ENCODE measurements at places on chromosomes 11 and 22. TPM values are rescaled to one million over a fixed set of nuclear protein-coding genes. Genes with fewer than 3 reads are reported as not detected.

DNA sequence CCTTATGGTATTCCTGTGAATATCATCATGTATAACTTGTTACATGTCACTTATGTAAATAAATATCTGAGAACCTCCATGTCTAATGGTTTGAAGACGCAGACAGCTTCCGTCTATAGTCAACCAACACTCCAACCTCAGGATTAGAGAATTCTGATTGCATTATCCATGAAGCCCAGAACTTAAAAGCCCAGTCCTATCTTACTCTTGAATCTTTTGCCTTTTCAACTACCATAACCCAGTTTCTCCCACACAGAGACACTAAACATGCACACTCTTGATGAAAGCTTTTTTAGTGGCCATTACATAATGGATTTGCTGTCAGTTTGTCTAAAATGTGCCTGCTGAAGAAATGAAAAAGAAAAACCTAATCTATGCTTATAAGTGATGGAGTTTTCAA, 1219.2 kb downstream of the LRRC4C start:
- DNase-seq = no peak
- no peak overlapping the region for H3K4me3 ChIP-seq

The FOLR3 gene
- not detected for total RNA-seq

DNA sequence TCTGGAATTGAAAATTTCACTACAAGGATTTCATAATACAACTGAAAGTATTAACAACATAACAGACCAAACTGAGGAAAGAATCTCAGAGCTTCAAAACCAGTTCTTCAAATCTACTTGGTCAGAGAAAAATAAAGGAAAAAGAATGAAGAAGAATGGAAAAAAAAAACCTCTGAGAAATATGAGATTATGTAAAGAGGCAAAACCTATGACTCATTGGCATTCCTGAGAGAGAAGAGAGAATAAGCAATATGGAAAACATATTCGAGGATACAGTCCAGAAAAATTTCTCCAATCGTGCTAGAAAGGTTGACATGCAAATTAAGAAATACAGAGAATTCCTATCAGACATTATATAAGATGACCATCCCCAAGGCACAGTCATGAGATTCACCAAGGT, 23.4 kb upstream of the GPR83 start:
- peaks cover 58% of the 10 kb centered on the region for H3K36me3 ChIP-seq
- H3K27ac ChIP-seq = no peak overlapping the region
- no peaks in the 10 kb centered on the region for H3K4me1 ChIP-seq
- DNase-seq = no peak
- no peak overlapping the region for H3K4me3 ChIP-seq

The CRACR2B gene
- 2.1 TPM for total RNA-seq

- H3K4me1 ChIP-seq = peaks cover 30% of the 10 kb centered on the region
- no peaks in the 10 kb centered on the region for H3K27me3 ChIP-seq
- peak overlapping the region; percentile 89 for H3K4me3 ChIP-seq
- H3K27ac ChIP-seq = peak overlapping the region; percentile 93
Observed at GRCh38 chr22:41799486-41800347, 762 bp upstream of the CCDC134 start.

- H3K36me3 ChIP-seq = no peaks in the 10 kb centered on the region
- H3K4me3 ChIP-seq = no peak overlapping the region
- no peak for DNase-seq
- H3K4me1 ChIP-seq = no peaks in the 10 kb centered on the region
Observed at GRCh38 chr11:101797335-101797734, 117.5 kb upstream of the CEP126 start.

- no peaks in the 10 kb centered on the region for H3K27me3 ChIP-seq
- peak overlapping the region; percentile 91 for H3K27ac ChIP-seq
- peak; percentile 77 for DNase-seq
- H3K36me3 ChIP-seq = peaks cover 23% of the 10 kb centered on the region
- H3K4me1 ChIP-seq = peaks cover 66% of the 10 kb centered on the region
- peak overlapping the region; percentile 82 for H3K4me3 ChIP-seq
Observed at GRCh38 chr11:3855808-3856491, 486 bp downstream of the STIM1 start.

DNA sequence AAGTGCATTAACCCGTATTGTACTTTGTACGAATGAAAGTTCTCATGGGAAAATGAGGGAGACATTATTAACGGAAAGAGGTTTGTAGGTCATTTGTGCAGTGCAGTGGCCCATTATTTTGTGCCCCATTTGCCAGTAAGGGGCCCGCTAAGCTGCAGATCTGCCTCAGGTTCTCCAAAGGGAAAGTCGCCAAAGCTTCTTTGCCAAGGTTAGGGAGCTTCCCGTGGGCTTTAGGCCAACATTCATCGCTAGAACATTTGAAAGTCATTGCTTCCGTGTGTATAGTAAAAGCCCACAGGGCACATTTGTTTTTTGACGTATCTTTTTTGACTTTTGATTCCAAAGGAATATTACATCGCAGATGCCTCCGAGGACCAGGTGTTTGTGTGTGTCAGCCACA, 61.0 kb upstream of the SORL1-AS1 start:
- peak overlapping the region; percentile 92 for H3K27ac ChIP-seq
- DNase-seq = no peak
- no peak overlapping the region for H3K4me3 ChIP-seq
- no peaks in the 10 kb centered on the region for H3K27me3 ChIP-seq
- peaks cover 75% of the 10 kb centered on the region for H3K36me3 ChIP-seq
- peaks cover 74% of the 10 kb centered on the region for H3K4me1 ChIP-seq

GRCh38 chr11:19349340-19350025, 108.7 kb upstream of the E2F8 start:
- H3K27me3 ChIP-seq = peaks cover 60% of the 10 kb centered on the region
- no peak overlapping the region for H3K27ac ChIP-seq
- H3K4me1 ChIP-seq = peaks cover 5% of the 10 kb centered on the region
- no peak for DNase-seq

GRCh38 chr11:126963603-126964363, 36.8 kb downstream of the KIRREL3 start:
- no peaks in the 10 kb centered on the region for H3K4me1 ChIP-seq
- H3K36me3 ChIP-seq = no peaks in the 10 kb centered on the region
- peaks cover 11% of the 10 kb centered on the region for H3K27me3 ChIP-seq
- no peak overlapping the region for H3K4me3 ChIP-seq
- no peak for DNase-seq

The TTC9C gene
- total RNA-seq = 33.7 TPM

GRCh38 chr11:45446434-45446833, 160.3 kb upstream of the SYT13 start:
- H3K27ac ChIP-seq = no peak overlapping the region

The USH1C gene
- total RNA-seq = not detected

DNA sequence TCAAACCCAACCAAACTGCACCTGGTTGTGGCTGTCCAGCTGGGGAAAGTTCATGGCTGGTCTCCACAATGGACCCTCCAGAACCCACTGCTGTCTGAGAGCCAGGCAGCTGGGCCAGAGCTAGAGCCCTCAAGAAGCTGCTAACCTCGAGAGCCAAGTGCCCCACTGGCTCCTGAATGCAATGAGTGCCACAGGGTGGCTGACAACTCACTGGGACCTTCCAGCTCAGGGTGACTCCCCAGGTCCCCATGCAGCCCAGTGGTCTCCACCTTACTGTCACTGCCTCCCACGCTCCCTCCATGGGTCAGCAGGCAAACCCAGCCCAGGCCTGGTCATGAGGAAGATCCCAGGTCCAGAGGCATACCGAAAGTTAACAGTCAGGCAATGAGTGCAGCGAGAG, 8.0 kb upstream of the CHST1 start:
- no peaks in the 10 kb centered on the region for H3K36me3 ChIP-seq
- DNase-seq = no peak
- no peaks in the 10 kb centered on the region for H3K4me1 ChIP-seq
- H3K27ac ChIP-seq = no peak overlapping the region

DNA sequence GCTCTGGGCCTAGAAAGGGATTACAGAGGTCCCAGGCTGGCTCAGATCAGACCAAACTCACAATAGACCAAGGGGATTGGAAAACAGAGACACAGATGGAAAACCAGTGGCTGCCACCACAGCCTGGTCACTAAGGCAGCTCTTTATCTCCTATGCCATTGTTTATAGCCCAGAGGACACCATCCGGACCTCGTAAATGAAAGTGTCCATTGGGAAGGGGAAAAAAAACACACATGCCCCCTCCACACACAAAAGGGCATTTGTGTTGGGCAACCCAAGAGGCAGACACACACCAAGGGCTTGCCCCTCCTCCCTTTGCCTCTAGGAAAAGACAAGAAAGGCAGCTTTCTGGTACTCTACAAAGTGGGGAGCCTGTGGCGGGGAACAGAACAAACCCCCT, 85.9 kb downstream of the GAB2 start:
- peaks cover 4% of the 10 kb centered on the region for H3K27me3 ChIP-seq
- no peak overlapping the region for H3K4me3 ChIP-seq
- no peak overlapping the region for H3K27ac ChIP-seq
- H3K36me3 ChIP-seq = no peaks in the 10 kb centered on the region
- peaks cover 14% of the 10 kb centered on the region for H3K4me1 ChIP-seq

DNA sequence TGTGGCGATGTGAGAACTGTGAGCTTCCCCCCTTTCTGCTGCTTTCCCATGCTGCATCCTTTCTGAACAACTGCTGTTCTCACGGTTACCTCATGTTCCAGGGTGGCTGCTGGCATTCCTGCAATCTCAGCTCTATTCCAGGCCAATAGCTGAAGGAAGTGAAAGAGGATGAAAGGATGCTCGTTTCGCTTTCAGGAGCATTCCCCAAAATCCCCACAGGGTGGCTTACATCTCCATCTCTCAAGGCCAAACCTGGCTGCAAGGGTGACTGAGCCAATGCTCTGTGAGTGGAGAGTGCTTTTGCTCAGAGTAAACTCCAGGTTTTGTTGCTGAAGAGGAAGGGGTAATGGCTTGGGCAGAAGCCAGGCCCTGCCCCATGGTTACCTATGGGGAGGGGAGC, 848.2 kb downstream of the BRD1 start:
- H3K4me3 ChIP-seq = no peak overlapping the region
- no peak for DNase-seq
- no peaks in the 10 kb centered on the region for H3K4me1 ChIP-seq
- H3K36me3 ChIP-seq = no peaks in the 10 kb centered on the region
- peaks cover 10% of the 10 kb centered on the region for H3K27me3 ChIP-seq

DNA sequence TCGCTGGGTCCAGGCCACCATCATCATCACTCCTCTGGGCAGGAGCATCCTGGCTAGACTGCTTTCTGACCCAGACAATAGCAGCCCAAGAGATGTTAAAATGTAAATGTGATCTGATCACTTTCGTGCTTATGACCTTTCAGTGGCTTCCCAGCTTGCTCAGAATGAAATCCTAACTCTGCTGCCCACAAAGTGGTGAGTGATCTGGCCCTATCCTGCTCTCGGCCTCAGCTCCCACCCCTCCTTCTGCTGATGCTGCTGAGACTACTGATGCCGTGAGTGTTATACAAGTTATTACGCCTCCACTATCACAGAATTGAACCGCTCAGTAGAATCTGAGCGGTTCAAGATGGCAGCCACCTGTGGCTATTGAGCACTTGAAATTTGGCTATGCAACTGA, 26.2 kb downstream of the ELF5 start:
- DNase-seq = no peak
- H3K4me1 ChIP-seq = no peaks in the 10 kb centered on the region

DNA sequence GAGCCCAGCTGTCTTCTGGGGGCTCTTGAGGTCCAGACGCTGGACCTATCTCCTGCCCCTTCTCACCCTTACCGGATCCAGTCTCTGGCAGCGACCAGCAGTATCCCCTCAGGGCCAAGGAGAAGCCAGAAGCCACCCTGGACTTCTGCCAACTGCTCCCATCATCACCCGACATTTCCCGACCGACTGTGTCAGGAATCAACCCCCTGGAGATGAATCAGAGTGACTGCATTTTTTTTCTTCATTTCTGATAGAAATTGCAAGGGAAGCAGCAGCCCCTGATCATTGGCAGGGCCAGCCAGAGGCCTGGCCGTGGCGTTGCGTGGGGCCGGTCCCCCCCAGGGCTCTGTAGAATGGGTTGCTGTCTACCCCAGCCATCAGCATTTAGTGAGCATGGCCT, 5.2 kb upstream of the LIF start:
- H3K27ac ChIP-seq = no peak overlapping the region
- H3K36me3 ChIP-seq = no peaks in the 10 kb centered on the region
- no peak overlapping the region for H3K4me3 ChIP-seq
- no peak for DNase-seq
- H3K4me1 ChIP-seq = peaks cover 62% of the 10 kb centered on the region

DNA sequence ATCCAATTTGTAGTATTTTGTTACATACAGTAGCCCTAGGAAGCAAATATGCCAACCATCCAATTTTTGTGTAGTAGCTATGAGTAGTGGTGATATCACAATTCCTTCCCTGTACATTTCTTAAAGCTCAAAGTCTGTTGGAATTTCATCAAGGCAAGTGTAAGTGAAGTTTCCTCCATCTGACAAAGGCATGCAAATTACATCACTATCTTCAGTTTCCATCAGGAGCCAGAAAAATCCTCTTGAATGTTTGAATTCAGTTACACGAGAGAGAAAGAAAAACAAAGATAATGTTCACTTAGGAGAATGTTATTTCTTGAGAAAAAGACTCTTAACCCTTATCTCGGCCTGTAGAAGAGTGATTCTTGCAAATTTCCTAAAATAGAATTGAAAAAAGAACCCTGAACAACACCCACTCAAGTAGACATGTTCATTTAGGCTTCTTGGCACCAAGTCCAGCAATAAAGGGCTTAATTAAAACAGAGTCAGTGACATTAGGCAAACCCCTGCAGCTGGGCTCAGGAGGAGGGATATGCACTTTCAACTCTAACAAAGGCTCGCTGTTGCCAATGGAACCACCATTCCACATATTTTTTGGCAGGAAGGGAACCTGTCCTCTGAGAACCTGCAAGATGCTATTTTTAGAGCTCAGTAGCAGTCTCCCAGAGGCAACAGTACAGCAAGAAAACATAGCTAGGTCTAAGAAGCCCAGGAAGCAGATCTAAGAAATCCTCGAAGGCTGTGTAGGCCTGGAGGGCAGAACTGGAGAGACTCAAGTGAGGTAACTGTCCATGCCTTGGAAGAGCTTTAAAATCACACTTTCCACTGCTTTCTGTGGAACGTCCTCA, 144.6 kb downstream of the CCDC81 start:
- DNase-seq = no peak
- H3K27me3 ChIP-seq = peaks cover 5% of the 10 kb centered on the region
- H3K27ac ChIP-seq = no peak overlapping the region
- no peaks in the 10 kb centered on the region for H3K36me3 ChIP-seq
- no peak overlapping the region for H3K4me3 ChIP-seq
- no peaks in the 10 kb centered on the region for H3K4me1 ChIP-seq

DNA sequence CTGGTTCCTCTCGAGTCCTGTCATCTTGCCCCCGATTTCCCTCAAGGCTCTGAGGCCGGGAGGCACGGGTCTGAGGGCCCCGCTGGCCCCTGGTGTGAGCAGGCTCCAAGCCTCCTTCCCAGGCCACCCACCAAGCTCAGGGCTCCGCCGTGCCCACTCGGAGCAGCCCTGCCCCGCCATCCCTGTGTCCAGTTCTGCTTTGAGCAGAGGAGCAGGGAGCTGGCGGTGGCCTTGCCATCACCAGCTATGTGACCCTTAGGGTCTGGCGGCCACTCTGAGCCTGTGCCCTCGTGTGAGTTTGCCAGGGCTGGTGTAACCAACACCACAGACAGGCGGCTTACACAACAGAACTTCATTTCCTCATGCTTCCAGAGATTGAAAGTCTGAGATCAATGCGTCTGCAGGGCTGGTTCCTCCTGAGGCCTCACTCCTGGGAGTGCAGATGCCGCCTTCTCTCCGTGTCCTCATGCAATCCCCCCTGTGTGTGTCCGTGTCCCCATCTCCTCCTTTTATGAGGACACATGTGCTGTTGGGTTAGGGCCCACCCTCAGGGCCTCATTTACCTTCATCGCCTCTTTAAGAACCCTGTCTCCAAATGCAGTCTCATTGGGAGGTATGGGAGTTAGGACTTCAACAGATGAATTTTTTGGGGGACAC, 36.5 kb upstream of the CELSR1 start:
- H3K27ac ChIP-seq = no peak overlapping the region
- DNase-seq = no peak
- peaks cover 22% of the 10 kb centered on the region for H3K4me1 ChIP-seq
- no peaks in the 10 kb centered on the region for H3K36me3 ChIP-seq
- H3K27me3 ChIP-seq = no peaks in the 10 kb centered on the region
- H3K4me3 ChIP-seq = no peak overlapping the region

The OR4X1 gene
- not detected for total RNA-seq
